ENCODE measurements at places on chromosomes 2 and 18.

DNA sequence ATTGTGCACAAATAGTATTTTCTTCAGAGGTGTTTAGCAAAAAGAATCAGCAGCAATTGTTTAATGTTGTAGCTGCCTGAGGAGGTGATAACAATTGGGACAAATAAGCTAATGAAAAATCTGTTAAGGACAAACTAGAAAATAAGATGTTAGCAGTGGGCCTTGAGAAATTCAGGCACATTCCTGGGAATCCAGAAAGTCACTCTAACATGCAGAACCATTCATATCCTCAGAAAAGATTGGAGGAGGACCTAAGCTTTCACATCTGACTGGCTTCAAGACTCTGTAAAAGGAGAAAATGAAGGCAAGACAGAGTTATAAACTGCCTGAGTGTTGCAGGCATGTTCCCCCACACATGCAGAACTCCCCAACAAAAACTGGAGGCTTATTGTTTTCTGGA lies 353.5 kb upstream of the RGPD4 start:
- no peak for DNase-seq

DNA sequence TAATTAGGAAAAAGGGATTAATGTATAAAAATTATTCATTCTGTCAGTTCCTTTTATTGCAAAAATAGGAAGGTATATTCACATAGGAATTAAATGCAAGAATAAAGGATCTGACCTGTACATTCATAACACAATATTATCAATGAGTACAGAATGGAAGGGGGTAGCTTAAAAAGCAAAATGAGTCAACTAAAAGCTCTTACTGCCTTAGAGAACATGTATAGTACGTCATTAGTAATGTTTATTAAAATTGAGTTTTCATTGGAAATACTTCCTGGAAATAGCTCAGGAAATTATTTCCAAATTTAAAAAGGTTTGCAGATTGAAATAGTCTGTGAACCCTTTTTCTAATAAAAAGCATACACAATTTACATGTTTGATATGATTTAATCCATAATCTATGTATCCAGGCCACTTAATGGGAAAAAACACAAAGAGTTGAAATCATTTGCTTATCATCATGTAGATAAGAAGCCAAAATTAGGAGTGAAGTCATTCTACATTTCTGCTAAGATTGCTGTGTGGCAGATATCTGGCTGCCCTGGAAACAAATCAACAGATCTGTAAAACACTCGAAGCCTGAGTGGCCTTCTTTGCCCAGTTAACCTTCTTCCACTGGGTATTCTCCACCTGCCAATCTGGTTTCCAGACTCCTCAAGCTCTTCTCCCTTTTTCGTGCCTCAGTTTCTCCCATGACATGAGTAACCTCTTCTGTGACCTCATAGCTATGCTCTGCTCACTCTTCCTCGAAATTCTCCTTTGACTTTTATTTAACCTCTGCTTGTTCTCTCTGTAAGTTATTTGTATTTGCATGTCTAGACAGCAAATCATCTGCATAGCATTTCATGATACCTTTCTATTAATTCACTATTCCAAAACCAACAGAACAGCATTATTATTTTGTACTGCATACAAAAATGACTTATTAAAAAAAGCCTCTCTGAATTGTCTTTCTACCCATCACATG lies 181.2 kb upstream of the REV1 start:
- peak; percentile 23 for DNase-seq

GRCh38 chr2:166766220-166766619 lies 122.1 kb upstream of the XIRP2 start:
- DNase-seq, result no peak

DNA sequence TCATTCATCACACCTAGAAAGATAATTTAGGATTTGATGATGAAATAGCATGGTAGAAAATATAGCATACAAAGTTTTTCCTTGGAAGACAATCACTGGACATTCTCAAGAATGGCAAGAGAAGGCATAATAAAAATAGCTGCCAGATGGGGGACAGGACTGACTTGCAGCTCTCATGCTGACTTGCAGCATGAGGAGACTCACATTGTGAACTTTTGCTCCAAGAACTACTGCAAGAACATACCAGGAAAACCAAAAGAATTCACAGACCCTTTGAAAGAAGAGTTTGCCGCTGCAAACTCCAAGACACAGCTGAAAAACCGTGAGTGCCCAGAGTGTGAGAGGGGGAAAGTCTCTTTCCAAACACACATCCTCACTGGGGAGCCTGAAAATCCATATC lies 47.0 kb downstream of the CRYGD start:
- no peak for DNase-seq

DNA sequence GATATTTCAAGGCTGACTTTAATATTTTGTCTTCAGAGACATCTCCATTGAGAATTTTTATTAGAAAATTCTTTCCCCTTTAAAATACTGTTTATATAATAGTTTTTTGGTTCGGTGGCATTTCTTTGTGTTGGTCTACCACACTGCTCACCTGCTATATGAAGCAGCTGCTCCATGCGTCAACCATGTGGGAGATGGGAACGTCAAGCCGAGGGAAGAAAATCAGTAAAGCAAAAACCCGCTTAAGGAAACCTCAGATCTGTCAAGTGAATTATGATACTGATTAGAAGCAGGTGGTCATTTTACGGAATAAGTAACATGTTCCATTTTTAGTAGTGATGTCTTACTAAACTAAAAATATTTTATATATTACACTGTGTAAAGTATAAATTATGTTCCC lies 5.6 kb upstream of the TMEM17 start:
- DNase-seq, result no peak

- no peak for DNase-seq
Observed at GRCh38 chr2:143144813-143145455, 15.7 kb downstream of the ARHGAP15 start.

DNA sequence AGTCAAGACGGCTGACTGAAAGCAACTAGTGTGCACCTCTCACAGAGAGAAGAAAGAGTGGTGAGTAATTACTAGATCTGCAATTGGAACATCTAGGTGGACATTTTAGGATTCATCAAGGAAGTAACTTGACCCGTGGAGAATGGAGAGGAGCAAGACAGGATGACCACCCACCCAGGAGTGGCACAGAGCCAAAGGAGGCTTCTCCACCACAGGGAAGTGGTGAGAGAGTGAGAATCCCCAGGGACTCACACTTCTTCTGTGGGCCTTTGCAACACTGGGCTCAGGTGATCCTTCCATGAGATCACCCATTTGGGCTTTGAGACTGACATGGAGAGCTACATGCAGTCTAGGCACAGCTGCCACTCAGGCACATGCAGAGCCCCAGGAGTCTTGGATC lies 132.8 kb upstream of the GALNT5 start:
- DNase-seq, result no peak

DNA sequence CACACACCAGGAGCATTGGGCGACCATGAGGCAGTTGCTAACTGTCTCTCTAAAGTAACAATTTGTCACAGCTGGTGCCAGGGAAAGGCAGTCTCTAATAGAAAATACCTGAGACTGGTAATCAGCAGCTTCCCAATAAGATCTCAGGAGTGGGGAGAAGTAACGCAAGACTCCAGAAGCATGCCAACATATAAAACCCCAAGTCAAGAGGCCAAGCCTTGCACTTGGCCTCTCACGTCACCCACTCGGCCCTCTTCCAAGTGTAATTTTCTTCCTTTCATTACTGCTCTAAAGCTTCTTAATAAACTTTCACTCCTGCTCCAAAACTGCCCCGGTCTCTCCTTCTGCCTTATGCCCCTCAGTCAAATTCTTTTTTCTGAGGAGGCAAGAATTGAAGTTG lies 455.6 kb upstream of the ACVR2A start:
- DNase-seq, result no peak

GRCh38 chr18:30106356-30106755 lies 936.2 kb downstream of the DSC3 start:
- no peak for DNase-seq

Data from non-pigmented ciliary epithelial cell (primary cell).